Natural killer cell treated with Interleukin-12 subunit alpha and Interleukin-12 subunit beta and Interleukin-15 and Interleukin-18, amount 100 ng/mL, for 72 hours (primary cell): ENCODE measurements at places on chromosomes 7 and 10.
A peak's percentile ranks its signal among the peaks of the same experiment; 100 is the strongest.

DNA sequence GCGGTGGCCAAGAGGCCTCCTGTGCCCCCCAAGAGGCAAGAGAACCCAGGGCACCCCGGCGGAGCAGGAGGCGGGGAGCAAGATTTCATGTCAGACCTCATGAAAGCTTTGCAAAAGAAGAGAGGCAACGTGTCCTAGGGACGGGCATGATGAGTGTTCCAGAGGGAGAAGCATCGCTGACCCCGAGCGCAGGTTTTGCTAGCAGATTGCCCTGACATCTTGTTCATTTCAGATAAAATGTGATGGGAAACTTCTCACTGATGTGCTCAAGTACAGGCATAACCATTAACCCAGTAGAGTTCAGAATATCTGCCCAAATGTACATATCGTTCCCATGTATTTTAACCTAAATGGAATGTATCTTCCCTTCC lies 129.2 kb downstream of the APBB1IP start:
- no peak for DNase-seq

- no peak for DNase-seq
These were observed 133.7 kb downstream of the FOXP2 start for GRCh38 chr7:114548081-114548980.

GRCh38 chr10:16698461-16698860 lies 118.8 kb downstream of the RSU1 start:
- no peak for DNase-seq

GRCh38 chr10:79980711-79981110 lies 31.8 kb upstream of the SFTPD start:
- no peak for DNase-seq

DNA sequence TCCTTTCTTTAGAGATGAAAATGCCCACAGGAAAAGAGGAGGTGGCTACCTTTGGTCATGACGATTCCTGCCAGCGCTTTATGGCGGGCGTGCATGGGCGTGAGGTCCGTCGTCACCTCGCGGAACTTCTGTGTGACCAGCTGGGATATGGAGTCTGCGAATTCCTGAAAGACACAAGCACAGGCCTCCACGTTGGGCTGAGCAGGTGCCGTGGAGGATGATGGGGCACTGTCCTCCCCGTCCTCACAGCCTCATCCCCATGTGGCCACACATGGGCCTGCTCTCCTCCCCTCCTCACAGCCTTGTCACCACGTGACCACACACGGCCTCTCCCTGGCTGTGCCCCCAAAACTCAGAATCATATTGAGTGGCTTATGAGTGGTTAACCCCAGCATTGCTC lies 214.7 kb downstream of the WDR37 start:
- no peak for DNase-seq

DNA sequence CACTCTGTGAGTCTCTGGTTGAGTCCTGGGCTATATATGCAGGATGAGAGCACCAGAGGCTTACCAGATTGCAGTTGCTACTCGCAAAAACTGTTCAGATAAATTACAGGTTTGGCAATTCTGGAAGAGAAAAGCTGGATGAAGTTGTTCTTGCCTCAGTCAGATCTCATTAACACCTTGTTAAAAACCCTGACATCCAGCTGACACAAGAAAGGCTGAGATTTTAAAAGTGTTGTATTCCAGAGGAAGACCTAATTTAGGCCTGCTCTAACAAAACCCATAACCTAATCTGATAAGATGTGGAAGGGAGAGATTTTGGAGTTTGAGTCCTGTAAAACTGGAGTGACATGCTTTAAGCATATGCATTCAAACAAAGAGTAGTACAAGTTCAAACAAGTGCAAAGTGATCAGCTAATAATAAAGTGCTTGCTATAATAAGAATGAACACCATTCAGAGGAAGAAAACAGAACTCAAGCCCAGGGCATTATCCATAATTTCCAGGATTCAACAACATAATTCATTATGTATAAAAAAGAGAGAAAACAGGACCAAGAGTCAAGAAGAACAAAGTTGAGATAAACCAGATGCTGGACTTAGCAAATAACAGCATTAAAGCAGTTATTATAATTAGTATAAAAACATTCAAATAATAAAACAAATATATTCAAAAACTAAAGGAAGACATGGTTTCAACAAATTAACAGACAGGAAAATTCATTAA lies 135.5 kb downstream of the CD36 start:
- DNase-seq: no peak

DNA sequence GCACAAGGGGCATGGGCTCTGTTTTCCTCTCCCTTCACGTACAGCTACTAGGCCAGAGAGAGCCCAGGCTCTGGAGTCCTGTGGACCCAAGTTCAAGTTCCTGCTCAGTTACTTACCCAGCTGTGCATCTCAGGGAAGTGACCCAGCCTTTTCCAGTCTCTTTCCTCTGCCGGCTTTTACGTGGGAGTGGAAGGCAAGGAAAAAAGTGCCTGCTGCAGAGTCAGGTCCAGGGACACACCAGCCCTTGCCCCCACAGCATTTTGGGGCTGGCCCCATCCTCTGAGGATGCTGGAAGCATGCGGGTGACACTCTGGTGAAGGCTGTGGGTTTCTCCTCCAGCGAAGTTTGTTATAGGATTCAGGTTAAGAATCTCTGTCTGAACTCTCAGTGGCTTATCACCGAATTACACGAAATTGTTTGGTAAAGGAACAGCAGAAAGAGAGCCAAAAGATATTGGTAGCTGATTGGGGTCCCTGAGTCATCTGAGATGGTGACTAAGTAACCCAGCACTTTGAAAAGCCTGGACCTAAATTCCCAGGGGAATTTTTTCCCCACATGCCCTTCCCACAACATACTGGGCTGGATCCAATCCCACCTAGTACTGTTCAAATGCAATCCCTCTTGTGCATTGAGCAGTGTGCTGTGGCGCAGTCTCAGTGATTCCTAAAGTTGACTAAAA lies 424.3 kb downstream of the RPS24 start:
- no peak for DNase-seq

- no peak for DNase-seq
These were observed 65.2 kb downstream of the COL13A1 start for GRCh38 chr10:69866688-69867461.

GRCh38 chr7:5554287-5554610 lies 130.6 kb upstream of the TNRC18 start:
- DNase-seq: no peak

GRCh38 chr10:54091237-54091636 lies 709.8 kb downstream of the PCDH15 start:
- DNase-seq: no peak

GRCh38 chr10:107545717-107546116 lies 381.2 kb upstream of the SORCS1 start:
- no peak for DNase-seq

- no peak for DNase-seq
These were observed 218.5 kb downstream of the TCF7L2 start for GRCh38 chr10:113168584-113168983.

DNA sequence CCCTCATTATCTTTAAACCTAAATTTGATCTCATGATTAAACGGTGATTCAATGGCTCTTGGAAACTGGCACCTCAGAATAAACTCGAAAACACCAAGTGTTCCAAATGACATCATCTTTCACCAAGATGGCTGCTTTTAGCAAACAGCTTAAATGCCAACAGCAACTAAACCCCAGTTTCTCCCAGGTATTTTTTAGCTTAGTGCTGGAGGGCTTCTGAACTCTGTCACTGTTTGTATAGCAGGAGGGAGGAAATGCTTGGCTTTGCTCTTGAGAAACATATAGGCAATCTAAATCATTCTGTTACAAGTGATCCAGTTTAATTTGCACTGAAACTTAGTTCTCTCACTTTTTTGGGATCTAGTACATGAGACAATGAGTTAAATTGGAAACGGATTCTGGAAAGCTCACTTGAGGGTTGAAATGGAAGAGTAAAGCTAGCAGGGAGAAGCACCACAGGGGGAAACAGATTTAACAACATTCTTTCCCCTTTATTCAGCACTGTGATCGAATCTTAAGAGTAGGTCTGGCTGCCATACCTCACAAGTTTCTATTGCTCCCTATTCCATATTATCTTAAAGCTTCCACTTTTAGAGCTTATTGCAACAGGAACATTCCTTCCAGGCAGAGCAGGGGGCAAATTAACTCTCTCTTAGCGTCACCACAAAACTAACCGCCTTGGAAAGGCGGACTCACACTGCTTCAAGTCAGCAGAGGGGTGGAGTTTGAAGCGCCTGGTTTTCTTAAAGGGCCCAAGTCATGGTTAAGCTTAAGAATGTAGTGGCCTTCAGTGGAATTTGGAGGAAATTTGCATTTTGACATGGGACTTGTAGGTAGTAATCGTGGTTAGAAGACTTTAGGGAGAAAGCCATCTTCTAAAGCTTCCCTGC lies 1.8 kb upstream of the CCDC6 start:
- no peak for DNase-seq

GRCh38 chr7:117381362-117381761 lies 45.9 kb downstream of the ASZ1 start:
- no peak for DNase-seq

DNA sequence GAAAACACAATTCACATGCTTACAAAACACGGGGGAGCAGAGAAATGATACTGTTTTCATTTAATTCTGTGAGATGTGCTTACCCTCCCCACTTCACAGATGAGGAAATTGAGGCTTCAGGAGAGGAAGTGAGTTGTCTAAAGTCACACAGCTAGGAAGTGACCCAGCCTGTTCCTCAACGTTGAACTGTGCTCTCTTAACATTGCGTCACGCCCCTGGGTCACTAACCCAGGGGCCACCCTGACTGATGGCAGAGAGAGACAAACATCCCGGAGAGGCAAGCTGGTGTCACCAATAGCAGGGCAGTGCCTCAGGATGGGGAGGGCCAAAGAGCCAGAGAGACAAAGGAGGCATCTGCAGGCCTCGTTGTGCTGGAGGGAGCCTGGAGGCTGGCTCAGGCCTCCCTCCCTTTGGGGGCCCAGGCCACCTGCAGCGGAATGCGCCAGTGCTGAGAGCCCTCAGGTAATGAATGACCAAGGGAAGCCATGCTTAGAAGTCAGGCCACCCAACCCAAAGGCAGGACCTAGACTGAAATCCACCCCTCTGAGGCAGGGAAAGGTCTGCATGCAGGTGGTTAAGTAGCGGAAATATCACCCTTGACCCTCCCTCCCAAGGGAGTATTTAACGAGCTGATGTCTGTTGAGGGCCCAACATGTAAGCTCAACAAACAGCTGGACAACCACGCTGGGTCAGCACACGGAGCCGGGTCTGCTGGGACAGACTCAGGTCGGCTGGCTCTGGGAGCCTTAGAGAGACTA lies 81.3 kb downstream of the C10orf105 start:
- no peak for DNase-seq

- DNase-seq: no peak
These were observed 20.7 kb upstream of the CFTR start for GRCh38 chr7:117458977-117459583.

- no peak for DNase-seq
These were observed 496.9 kb upstream of the MBL2 start for GRCh38 chr10:53269482-53269881.

GRCh38 chr10:89891006-89891535 lies 189.7 kb downstream of the KIF20B start:
- no peak for DNase-seq

GRCh38 chr10:28072573-28072972 lies 73.7 kb upstream of the ODAD2 start:
- DNase-seq: no peak

DNA sequence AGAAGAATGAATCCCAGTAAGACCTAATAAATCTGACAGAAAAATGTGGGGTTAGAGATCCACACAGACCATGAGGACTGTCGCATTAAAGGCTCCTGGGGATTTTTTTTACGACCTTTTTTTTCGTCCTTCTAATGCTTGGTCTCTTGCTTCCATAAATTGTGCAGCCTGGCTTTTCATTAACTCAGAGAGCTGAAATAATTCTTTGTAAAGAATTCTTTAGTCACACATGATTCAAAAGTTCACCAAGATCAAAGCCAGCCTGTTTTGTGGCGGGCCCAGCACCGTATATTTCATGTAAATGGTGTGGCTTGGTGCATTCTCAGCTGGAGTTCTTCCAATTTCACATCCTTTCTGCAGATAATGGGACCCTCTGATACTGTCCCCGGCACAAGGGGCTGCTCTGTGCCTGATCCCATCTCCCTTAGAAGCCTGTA lies 206.6 kb upstream of the BMPER start:
- DNase-seq: no peak

- DNase-seq: no peak
These were observed 13.6 kb upstream of the SMC3 start for GRCh38 chr10:110553905-110554304.

- no peak for DNase-seq
These were observed 239.2 kb downstream of the COBL start for GRCh38 chr7:51077316-51077986.

- DNase-seq: peak; percentile 64
These were observed 3.4 kb upstream of the ARHGAP22 start for GRCh38 chr10:48608279-48608681.

GRCh38 chr7:98238976-98239375 lies 13.1 kb downstream of the TECPR1 start:
- DNase-seq: no peak

GRCh38 chr7:120444650-120445049 lies 171.7 kb downstream of the KCND2 start:
- DNase-seq: no peak

DNA sequence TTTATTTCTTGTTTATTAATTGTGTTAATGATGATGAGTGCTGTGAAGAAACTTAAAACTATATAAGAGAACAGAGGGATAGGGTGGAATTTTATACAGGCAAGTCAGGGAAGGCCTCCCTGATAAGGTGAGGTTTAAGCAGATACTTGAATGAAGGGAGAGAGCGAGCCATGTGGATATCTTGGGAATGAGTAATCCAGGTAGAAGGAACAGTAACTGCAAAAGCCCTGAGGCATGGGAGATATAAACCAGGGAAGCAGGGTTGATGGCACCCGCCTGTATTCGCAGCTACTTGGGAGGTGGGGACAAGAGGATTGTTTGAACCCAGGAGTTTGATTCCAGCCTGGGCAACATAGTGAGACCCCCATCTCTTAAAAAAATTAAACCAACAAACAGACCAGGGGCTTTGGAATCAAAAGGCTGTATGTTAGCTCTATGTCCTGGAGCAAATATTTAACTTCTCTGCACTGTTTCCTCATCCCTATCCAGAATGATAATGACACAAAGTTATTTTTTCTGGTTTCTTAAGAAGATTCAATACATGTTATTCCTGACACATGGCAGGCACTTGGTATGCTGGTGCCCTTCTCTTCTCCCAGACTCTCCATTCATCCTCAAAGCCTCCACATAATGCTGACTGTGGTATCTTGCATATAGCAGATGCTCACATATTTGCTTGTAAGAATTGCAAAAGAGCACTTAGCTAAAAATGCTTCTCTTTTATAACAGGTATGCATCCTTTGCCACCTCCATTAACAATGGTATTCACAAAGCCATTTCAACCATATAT lies 169.3 kb downstream of the CHN2 start:
- no peak for DNase-seq

GRCh38 chr10:87657371-87657770 lies 2.3 kb upstream of the PAPSS2 start:
- no peak for DNase-seq

DNA sequence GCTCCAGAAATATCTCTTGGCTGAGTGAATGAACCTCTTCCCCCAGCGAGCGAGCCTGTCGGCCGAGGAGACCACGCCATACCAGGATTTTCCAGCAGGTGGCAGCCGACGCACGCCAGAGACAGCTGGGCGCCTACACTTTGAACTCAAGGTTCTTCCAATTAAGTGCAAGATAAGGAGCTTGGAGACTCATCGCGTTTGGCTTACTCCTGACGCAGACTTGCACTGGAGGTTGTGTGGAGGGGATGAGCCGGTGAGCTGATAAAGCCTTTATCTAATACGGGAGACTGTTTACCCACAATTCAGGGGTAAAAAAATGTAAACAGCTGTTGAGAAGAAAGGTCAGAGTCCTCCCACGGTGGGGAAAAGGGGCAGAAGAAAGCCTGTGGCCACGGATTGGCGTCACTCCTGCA lies 45.9 kb upstream of the EMX2 start:
- DNase-seq: peak; percentile 67

GRCh38 chr7:96303686-96304443 lies 18.0 kb downstream of the SLC25A13 start:
- DNase-seq: no peak
